Cardiac septum (tissue), 1 donor: ENCODE measurements at places on chromosomes 2 and 18. TPM values are rescaled to one million over a fixed set of nuclear protein-coding genes. Genes with fewer than 3 reads are reported as not detected.

DNA sequence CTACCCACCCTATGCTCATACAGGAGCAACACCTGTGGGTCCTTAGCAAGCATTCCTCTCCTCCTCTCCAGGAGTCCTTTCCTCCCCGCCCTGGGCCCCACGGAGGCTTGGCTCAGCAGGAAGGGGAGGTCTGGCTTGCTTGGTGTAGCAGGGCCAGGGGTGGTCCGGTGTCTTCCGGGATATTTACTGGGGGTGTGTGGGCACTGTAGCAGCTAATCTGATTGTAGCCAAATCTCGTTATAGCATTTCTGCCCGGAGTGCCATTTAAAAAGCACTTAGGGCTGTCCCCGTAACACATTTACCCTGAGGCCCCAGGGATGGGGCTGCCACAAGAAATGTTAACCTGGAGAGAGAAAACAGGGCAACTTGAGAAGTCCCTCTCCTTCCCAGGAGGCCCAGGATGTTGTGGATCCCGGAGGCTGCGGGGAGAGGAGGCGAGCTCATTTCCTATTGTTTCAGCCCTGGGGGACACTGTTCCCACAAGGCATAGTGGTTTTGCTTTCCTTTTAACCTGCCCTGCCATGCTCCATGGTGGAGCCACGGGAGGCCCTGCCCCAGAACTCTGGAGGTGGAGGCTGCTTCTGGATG, 134.5 kb downstream of the CLIP4 start:
- DNase-seq = peak; percentile 47

The LRRTM4 gene
- total RNA-seq = 1.3 TPM

- no peak for DNase-seq
Measured at GRCh38 chr2:143083636-143084035, 45.6 kb upstream of the ARHGAP15 start.

DNA sequence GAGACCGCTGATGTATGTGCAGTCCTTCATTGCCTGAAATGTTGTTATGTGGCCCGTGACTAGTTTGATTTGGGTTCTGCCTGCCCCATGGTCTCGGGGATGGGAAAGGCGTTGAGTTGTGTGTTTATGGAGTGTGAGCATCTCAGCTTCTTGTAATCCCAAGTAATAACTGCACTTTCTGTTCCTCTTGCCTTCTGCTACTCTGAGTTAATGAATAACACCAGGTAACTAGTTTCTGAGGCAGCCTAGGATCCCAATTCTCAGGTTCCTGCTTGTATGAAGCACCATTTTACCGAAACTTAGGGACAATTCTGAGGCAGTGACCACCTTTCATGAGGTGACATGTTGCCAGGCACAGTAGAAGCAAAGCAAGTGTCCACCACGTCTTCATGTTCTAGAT, 170.0 kb downstream of the ALK start:
- no peak for DNase-seq

The REG3G gene
- not detected for total RNA-seq

GRCh38 chr18:79741362-79741700, 56.4 kb upstream of the KCNG2 start:
- no peak for DNase-seq

DNA sequence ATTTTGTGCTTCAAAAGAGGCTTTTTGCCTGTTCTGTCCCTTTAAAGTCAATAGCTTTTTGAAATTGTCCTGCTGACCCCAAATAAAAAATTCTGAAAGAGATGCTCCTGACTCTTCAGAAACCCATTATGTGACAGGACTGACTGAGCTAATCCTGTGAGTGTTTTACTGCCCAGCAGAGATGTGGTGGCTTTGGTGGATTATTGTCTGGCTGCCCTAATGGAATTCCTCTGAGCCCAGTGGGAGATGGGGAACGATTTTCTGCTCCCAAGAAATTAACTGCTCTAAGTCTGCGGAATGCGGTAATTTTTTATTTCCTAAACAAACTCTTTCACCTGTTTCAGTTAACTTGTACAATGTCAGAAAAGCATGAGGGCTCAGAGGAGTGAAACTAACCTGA, 258.2 kb downstream of the IKZF2 start:
- DNase-seq = no peak

DNA sequence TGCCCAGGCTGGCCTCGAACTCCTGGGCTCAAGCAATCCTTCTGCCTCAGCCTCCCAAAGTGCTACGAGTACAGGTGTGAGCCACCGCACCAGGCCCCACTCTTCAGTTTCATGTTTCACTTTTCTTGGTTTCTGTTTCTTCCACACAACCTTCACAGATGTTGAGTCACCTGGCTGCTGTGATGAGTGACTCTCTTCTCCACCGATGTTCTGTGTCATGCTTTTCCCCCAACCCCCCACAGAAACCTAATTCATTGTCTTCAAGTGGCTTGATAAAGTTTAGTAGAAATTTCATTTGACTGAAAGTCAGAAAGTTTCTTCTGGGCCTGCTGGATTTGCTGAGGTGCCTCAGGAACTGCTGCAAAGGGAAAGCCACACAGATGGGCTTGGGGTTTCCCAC, 78.5 kb downstream of the SPHKAP start:
- DNase-seq = no peak

DNA sequence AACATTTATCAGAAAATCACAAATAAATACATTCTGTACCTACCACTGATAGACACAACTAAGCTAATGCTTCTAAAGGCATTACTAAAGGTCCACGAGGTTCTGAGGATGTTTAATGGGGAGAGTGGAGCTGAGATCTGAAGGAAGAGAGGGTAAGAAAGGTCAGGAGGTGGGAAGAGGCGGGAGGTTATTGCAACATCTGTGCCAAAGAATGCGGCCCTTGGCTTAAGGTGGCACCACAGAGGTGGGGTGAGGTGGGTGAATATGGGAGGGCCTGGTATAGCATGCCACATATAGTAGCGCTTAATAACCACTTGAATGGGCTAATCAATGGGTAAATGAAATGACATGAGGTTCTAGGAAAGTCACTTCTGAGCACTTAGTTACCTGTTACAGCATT, 217.8 kb upstream of the ATP5MC3 start:
- DNase-seq = no peak

The GPR35 gene
- 1.5 TPM for total RNA-seq
